ENCODE measurements at places on chromosomes 1 and 21.

- DNase-seq: no peak
Measured at GRCh38 chr1:200873671-200874397, 1.1 kb downstream of the GPR25 start.

DNA sequence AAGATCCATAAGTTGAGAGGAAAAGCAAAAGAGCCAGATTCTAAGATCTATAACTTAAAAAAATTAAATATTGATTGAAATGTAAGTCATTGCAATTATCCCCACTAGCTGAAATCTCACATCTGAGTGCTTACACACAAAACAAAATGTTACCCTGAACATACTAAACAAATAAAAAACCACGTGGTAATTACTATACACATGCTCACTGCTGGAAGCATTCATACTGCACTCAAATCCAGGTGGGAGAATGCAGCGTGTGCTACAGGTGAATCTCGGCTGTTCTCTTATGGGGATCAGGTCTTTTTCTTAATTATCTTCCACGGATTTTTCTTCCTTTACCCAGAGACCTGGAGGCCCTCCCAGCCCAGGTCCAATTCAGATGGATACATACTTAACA, 74.3 kb downstream of the SDC3 start:
- no peak for DNase-seq

- no peak for DNase-seq
Measured at GRCh38 chr1:183817576-183818288, 12.8 kb downstream of the RGL1 start.

- DNase-seq: peak; percentile 78
Measured at GRCh38 chr1:106937104-106937503, 119.4 kb upstream of the PRMT6 start.

- peak; percentile 60 for DNase-seq
Measured at GRCh38 chr1:248807067-248807737, 18.5 kb downstream of the SH3BP5L start.

- peak; percentile 72 for DNase-seq
Measured at GRCh38 chr1:233121947-233122559, 171.6 kb downstream of the NTPCR start.

GRCh38 chr1:145944532-145944931, 13.3 kb downstream of the LIX1L start:
- DNase-seq: no peak

- no peak for DNase-seq
Measured at GRCh38 chr1:208141610-208142192, 102.5 kb downstream of the PLXNA2 start.

DNA sequence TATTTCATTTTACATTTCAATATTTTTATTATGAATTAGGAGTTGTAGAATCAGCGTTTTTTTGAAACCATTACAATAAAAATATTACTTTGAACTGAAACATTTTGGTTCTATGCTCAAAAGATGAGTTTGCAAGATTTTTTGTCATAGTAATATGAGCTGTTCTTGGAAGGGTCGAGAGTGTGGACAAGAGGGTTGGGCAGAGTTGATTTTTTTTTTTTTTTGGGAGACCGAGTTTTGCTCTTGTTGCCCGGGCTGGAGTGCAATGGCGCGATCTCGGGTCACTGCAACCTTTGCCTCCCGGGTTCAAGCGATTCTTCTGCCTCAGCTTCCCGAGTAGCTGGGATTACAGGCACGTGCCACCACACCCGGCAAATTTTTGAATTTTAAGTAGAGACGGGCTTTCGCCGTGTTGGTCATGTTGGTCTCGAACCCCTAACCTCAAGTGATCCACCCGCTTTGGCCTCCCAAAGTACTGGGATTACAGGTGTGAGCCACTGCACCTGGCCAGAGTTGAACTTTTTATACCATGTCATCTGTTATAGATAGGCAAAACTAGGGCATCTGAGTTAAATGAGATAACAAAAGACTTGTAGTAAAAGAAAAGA, 3.3 kb downstream of the CACYBP start:
- DNase-seq: no peak

DNA sequence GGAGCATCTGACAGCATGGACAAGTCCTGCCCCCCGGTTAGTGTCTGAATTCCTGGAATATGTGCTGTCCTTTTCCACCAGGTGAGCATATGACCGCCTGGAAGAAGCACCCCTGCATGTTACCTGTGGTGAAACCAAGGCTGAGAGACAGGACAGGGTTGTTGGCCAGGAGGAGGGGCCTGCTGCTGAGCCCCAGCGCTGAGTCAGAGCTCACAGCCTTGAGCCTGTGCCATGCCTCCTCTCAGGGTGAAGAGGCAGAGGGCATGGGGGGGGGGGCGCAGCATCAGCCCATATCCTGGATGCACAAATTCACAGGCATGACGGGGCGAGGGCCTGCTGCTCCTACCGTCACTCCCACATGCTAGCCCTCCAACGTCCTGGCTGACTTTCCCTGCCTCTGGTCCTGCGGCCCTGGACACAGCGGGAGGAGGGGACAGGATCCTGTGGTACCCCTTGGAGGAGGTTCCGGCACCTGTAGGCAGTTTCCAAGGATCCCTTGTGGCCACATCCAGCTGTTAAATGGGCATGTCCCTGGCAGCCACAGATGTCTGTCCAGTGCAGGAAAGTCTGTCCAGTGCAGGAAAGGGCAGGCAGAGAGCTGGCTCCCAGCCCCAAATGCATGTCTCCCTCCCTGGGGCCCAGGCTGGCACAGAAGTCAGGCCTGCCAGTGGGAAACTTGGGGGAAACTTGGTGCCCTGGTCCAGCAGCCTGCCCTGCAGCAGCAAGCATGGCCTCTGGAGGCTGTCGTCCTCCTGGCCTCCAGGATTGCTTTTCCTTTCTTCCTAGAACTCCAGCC, 23.9 kb downstream of the TTC34 start:
- DNase-seq: no peak

GRCh38 chr1:12617511-12617900, 504 bp downstream of the DHRS3 start:
- DNase-seq: no peak

DNA sequence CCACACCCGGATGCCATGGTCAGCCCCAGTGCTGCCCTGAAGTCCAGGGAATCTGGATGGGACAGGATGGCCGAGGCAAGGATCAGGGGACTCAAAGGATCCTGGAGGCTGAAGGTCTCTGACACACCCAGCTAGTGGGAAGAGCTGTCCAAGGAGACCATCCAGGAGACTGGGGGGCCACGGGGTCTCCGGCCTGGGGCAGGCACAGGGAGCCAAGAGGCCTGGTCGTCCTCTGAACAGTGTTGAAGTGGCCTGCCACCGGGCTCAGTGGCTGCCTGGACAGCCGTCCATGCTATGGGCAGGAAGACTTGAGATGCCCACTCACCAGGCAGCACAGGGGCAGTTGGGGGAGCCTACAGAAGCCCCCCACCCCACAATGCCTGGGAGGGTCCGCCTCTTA, 41.9 kb downstream of the MEGF6 start:
- no peak for DNase-seq

- peak; percentile 41 for DNase-seq
Measured at GRCh38 chr1:8902765-8903164, 24.3 kb upstream of the ENO1 start.

DNA sequence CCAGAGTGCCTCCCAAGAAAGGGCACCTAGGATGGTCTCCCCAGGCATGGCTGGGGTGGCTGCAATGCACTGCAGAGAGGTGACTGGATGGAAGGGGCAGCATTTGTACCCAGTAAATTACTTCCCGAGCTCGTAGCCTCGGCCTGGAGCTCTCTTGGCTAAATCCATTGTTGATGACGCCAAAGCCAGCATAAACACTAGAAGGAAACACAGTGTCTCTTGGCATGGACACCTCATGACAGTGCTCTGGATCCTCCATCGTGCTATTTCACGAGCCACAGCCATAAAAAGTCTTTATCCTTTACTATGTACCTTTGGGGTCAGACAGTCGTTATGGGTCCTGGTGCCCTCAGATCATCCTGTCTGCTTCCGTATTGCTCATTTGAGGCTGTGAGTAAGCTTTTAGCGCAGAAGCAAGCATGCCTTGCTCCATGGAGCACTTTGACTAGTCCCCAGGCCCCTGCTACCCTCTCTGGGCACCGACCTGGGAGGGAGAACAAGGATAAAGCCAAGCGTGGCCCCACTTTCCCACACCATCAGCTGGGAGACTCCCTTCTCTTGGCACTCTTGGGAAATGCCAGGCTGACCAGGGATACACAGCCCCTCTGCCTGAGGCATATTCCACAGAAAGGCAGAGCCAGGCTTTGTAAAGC, 10.3 kb upstream of the PRELP start:
- no peak for DNase-seq

- DNase-seq: no peak
Measured at GRCh38 chr1:2854611-2855010, 53.1 kb upstream of the TTC34 start.
